ENCODE measurements at places on chromosomes 1 and 21.
A peak's percentile ranks its signal among the peaks of the same experiment; 100 is the strongest.

DNA sequence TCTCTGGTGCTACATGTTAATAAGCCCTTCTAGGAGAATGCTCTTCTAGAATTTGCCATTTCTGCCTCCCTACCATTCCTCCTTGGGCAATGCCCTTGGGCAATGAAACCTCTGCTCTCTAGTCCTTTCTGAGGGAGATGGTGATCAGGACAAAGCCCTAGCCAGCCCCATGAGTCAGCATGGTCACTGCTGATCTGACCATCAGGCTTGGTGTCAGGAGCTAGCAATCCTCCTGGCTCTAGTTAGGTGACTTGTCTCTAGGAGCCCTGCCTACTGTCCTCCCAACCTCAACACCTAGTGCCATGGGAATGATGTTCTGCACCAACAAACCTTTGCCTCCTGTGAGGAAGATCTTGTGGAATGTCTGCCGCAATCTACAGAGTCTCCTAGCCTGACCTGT, 89.8 kb downstream of the NMNAT2 start:
- DNase-seq: no peak

DNA sequence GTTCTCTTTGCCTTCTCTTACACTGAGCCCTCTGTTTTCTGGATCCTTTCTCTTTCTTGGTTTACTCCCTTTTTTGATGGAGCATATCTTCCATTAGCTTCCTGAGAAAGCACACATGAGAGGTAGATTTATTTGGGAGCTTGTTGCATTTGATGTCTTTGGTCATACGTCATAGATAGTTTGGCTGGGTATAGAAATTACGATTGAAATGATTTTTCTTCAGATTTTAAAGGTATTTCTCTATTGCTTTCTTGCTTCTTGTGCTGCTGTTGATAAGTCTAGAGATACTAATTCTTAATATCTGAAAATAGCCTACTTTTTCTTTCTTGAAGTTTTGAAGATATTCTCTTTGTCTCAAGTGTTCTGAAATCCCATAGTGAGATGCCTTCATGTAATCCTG, 45.3 kb upstream of the RUNX3 start:
- DNase-seq: no peak

DNA sequence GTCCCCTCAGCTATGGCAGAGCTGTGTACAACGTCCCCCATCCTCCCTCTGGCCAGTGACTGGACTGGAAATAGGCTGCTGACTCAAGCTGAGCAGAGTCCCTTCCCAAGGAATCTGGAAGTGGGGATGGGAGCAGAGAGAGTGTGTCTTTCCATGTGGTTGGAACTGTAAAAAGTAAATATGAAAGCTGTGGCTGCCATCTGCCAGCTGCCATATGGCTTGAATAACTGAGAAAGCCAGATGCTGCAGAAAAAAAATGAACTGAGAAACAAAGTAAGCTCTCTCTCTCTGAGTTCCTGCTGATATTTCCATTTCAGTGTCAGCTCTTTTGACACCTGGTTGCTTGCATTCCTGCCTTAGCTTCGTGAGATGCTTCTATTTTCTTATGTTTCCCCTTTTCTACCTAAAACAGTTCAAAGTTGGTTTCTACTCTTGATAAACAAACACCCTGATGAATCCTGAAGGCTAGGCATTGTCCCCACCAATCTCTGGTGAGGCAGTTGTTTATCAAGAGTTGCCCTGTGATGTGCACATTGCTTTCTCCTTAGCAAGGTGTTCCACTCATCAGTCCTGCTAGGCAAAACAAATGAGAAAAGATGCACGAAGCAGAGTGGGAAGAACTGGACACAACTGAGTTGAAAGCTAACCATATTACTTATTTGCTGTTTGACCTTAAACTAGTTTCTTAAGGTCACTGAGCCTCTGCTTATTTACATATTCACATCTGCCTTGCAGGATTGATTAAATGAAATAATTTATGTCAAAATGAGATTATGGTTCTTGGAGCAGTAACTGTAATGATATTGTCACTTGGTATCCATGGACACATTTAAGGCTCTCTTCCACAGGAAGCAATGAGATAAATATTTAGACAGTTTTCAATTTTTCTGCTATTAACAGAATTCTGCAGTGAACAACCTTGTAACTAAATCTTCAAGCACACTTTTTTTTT, 16.6 kb upstream of the DR1 start:
- DNase-seq: no peak

DNA sequence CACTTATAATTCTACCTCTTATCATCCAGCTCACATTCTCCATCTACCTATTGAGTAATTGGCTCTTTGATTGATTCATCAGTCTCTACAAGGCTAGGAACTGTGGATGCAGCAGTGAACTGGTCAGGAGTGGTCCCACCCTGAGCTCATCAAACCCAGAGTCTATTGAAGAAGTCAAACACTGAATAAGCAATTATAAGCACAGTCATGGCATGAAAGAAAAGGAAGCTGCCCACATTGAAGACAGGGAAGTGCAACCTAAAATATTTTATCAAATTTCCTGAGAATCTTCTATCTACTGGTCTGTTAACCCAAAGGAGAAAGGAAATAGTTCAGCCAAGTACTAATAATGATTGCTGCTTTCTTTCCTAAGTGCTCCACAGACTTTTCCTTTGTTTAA, 35.7 kb downstream of the ACP6 start:
- no peak for DNase-seq

GRCh38 chr1:230849451-230850224, 18.7 kb downstream of the C1orf198 start:
- DNase-seq: no peak

DNA sequence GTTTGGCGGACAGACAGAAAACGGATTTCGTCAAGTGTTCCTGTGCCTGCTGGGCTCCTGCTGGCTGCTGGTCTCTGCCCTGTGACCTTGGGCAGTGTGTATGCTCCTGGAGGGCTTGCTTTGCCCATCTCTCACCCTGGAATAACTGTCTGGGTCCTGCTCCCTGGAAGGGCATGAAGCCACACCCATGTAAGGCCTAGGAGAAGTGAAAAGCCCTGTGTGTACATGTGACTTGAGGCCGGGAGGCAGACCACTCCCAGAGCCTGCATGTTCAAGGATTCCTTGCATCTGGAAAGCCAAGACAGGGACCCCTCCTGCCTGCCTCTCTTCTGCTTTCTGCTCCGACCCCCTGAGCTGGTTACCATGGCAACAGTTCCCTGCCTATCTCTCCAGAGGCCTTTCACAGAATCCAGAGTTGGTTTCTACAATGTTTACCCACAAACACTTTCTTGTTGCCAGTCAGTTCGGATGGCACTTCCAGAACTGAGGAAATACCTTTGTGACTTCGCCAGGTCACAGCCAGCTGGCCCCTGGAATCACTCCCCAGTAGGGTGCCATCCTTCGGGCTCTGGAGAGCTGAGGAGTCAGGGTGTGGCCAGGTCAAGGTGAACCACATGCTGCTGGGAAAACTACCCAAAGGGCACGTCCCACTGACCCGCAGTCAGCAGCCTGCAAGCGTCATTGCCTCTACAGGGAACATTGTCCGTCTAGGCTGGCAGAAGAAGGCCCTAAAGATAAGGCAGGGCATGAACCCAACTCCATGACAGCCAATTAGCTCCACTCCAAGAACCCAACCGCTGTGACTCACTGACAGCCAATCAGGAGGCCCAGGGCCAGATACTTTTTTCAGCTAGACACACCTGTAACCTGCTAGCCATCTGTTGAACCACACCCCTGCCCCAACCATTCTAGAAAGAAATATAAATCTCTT, 14.7 kb upstream of the GPR37L1 start:
- DNase-seq: no peak

DNA sequence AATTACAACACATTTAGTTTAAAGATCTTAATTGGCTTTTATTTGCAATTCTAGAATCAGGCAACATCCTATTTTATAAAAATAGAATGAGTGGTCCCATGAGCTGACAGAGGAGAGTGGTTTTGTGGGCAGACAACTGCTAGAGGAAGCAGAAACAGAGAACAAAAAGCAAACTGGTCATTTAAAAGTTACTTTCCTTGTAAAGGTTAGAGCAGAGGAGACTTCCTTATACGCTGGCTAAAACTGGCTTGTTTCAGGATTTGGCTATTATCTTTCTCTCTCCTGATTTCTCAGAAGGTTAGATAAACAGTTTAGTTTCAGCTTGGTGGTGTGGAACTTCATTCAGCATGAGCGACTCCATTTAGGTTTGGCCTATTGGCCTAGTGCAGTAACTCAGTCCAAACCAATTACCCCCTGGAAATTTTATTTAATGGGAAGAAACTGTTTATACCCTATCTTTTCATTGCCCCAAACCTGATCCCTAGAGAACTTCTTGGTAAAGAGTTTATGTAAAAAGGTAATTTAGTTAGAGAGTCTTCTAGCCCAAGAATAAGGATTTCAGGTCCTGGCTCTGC, 32.2 kb upstream of the IL20 start:
- DNase-seq: no peak

- no peak for DNase-seq
Observed at GRCh38 chr1:194512345-194512744, 1325.9 kb upstream of the B3GALT2 start.

DNA sequence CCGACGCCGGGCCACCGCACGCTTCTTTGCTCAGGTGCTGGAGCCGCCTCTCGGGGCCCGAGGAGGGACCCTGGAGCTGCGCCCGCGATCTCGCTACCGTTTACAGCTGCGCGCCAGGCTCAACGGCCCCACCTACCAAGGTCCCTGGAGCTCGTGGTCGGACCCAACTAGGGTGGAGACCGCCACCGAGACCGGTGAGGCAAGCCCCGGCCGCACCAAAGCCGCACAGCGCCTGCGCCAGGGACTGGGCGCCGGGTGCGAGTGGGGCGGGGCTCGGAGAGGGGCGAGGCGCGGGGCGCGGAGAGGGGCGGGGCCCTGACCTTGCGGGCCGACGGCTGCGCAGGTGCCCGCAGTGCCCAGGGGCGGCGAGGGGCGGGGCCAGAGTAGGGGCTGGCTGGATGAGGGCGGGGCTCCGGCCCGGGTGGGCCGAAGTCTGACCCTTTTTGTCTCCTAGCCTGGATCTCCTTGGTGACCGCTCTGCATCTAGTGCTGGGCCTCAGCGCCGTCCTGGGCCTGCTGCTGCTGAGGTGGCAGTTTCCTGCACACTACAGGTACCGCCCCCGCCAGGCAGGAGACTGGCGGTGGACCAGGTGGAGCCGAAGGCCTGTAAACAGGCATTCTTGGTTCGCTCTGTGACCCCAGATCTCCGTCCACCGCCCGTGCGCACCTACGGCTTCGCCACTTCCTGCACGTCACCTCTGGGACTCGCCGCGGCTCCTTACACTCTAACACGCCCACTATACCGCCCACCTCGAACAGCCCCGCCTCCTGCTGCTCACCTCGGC, 9.8 kb upstream of the CDC20 start:
- peak; percentile 58 for DNase-seq

- no peak for DNase-seq
Observed at GRCh38 chr1:59377350-59377904, 80.5 kb downstream of the FGGY start.

DNA sequence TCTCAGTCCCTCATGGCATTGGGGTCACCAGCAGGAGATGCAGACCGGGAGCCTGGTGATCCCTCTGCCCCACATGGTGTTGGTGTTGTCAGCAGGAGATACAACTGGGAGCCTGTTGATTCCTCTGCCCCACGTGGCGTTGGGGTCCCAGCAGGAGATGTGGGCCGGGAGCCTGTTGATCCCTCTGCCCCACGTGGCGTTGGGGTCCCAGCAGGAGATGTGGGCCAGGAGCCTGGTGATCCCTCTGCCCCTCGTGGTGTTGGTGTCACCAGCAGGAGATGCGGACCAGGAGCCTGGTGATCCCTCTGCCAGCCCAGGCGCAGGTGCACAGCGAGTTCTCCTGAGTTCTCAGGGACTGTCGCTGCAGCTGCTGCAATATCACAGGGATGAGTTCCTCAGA, 229.6 kb upstream of the C1orf174 start:
- DNase-seq: no peak

DNA sequence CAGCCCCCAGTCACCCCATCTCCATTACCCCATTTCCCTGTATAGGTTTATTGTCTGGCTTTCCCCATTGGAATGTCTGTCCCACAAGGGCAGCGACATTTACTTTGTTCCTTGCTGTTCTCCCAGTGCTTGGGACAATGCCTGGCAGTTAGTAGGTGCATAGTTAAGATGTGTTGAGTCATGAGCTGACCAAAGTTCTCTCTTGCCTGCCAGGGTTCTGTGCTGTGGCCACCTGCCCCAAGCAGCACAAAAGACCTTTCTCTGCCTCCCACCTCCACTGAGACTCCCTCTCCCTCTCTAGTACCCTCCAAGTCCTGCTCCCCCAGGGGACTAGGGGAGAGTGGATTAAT, 40.0 kb downstream of the TMCO4 start:
- DNase-seq: no peak

- no peak for DNase-seq
Observed at GRCh38 chr1:59666106-59666505, 148.6 kb upstream of the HOOK1 start.

DNA sequence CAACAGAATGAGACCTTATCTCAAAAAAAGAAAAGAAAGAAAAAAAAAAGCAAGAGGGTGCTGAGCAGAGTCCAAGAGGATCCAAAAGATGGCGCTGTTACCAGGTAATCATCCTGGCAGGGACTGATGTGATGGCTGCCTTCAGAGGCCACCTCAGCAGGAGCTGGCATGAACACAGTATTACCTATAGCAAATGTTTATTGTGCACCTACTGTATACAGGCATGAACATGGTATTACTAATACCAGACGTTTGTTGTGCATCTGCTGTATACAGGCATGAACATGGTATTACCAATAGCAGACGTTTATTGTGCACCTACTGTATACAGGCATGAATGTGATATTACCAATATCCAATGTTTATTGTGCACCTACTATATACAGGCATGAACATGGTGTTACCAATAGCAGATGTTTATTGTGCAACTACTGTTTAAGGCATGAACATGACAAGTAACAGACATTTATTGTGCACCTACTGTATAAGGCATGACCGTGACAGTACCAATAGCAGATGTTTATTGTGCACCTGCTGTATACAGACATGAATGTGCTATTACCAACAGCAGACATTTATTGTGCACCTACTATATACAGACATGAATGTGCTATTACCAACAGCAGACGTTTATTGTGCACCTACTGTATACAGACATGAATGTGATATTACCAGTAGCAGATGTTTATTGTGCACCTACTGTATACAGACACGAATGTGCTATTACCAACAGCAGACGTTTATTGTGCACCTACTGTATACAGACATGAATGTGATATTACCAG, 115.1 kb upstream of the TMEM51 start:
- DNase-seq: no peak
